ENCODE measurements at places on chromosomes 11 and 22.
A peak's percentile ranks its signal among the peaks of the same experiment; 100 is the strongest.

GRCh38 chr22:46115388-46115678, 35.0 kb upstream of the PPARA start:
- no peak for DNase-seq

GRCh38 chr11:18253778-18254338, 5.4 kb upstream of the SAA2 start:
- DNase-seq = no peak

- DNase-seq = no peak
Observed at GRCh38 chr22:40009292-40009774, 14.6 kb downstream of the FAM83F start.

- DNase-seq = no peak
Observed at GRCh38 chr11:23227078-23227445, 366.8 kb upstream of the CCDC179 start.

DNA sequence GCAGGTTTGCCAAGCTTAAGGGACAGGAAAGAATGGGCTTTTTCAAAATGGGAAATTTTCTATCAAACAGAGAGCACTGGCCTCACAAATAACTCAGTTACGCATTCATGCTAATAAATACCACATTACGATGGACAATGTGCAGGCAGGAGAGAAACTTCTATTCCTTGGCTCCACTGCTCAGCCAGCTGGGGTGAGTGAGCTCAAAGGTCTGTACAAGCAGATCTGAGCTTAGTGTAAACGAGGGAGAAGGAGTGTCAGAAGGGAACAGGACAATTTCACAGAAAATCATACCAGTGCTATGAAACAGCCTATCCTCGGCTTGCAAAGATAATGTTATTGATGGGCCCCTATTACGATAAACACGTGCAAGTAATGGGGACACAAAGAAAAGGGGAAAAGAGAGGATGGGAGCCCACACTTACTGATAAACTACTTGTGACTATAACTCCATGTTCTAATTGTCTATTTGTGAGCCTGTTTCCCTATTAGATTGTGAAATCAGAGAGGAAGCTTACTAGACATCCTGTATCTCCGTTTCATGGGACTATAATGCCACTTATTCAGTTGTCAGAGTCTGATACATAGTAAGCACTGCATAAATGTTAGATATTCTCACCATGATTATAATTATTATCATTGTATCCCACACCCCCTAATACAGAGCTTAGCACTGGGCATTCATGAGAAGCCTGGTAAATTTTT, 46.3 kb downstream of the AMOTL1 start:
- no peak for DNase-seq

- DNase-seq = no peak
Observed at GRCh38 chr22:49753961-49754695, 73.5 kb downstream of the BRD1 start.

DNA sequence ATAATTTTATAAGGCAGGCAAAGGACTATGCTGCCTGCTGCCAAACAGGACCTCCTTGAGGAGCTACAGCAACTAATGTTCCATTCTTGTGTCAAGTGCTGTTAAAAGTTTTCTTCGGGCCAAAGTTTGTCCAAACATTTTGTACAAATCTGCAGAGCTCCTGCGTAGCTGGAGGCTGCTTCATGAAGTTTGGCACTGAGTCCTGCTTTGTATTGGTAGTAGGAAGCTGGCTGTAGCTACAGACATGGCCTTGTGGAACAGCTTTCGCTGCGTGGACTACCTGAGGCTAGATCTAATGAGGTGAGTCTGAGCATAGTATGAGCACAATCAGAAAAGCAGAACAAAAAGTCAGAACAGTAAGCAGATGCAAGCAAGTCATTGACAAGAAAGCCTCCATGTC, 528.1 kb downstream of the DLG2 start:
- DNase-seq = no peak

- peak; percentile 18 for DNase-seq
Observed at GRCh38 chr11:102390667-102391465, 43.9 kb downstream of the BIRC2 start.

- no peak for DNase-seq
Observed at GRCh38 chr11:114883472-114883871, 205.1 kb downstream of the NXPE2 start.
